ENCODE measurements at places on chromosomes 1 and 21.
A peak's percentile ranks its signal among the peaks of the same experiment; 100 is the strongest.

GRCh38 chr1:32219022-32219421, 3.1 kb downstream of the TMEM234 start:
- no peak for DNase-seq

DNA sequence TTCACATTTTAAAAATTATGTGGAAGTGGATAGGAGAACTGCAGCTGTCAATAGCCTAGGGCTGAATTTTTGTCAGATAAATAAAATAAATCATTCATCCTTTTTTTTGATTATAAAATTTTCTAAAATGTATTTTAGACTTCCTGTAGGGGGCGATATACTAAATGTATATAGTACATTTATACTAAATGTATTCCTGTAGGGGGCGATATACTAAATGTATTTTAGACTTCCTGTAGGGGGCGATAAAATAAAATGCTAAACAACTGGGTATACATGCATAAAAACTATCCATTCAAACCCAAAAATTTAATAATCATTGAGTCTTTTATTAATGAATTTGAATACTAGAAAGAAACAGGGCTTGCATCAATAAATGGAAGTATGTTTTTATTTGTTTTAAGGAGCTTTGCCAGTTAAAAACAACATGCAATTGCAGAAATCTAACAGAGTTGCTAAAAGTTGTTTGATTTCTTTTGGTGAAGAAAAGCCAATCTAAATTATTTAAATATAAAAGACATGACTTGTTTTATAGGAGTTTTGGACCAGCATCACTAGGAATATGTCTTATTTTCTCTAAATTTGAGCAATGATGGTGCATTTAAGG, 31.4 kb downstream of the CLCA1 start:
- DNase-seq: no peak

- DNase-seq: no peak
Observed at GRCh38 chr1:221069986-221070385, 190.7 kb downstream of the HLX start.

- DNase-seq: no peak
Observed at GRCh38 chr1:182244451-182244850, 147.1 kb downstream of the GLUL start.

GRCh38 chr1:18644973-18645746, 14.5 kb downstream of the PAX7 start:
- no peak for DNase-seq

DNA sequence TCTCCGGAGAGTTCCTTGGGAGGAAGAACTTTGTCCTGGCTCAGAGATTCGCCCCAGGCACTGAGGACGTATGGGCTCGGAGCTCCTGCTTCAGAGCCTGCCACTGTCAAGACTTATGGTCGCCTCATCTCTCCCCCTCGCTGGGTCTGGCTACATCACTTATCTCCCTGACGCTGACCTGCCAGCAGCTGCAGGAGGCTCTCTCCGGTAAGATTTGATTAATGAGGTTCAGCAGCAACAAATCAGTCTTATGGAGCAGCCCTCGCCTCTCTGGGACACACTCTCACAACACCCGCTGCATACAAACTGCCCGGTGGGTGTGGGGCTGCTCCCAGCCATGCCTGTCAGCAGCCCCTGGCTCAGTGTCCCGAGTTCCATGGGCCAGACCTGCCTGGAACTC, 297.8 kb downstream of the RRAGC start:
- no peak for DNase-seq

- DNase-seq: no peak
Observed at GRCh38 chr1:46452931-46453325, 36.7 kb upstream of the DMBX1 start.

GRCh38 chr1:223102797-223103533, 40.1 kb downstream of the TLR5 start:
- DNase-seq: no peak

DNA sequence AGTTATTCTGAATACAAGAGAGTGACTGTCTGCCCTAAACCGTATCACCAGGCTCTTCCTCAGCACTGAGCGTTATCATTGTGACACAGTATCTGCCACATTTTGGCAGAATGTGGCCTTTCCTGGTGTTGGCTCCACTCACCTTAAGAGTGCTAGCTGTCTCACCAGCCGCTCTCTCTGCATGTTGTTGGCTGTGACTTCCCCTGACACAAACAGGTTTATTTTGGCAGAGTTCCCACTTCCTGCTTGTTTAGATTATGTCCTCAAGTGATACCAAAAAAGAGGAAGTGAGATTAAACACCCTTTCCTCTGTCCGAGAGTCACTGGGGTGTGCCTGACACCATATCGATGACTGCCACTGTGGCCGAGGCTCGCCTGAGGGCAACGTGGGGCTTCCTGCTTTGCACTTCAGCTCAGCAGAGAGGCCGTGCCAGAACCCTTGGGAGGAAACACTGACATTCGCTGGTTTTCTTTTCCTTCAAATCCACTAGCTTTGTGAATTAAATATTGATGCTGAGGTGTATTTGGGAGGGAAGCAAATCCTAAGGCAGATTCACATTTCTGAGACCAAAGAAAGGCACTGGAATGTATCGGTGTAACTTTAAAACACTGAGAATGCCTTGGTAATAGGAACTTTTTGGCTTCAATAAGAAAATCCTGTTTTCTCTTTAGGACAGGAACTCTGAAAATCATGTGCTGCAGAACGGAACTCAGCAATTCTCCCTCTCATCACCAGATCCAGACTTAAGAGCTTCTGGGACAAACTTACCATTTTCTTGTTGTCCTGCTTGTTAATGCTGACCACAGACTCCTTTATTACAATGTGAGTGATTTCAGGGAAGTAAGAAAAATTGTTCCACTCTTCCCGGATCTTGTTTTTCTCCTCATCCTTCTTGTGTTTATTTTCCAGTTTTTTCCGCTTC, 102.1 kb downstream of the JAK1 start:
- no peak for DNase-seq

- no peak for DNase-seq
Observed at GRCh38 chr1:201655243-201655642, 116.3 kb downstream of the NAV1 start.

DNA sequence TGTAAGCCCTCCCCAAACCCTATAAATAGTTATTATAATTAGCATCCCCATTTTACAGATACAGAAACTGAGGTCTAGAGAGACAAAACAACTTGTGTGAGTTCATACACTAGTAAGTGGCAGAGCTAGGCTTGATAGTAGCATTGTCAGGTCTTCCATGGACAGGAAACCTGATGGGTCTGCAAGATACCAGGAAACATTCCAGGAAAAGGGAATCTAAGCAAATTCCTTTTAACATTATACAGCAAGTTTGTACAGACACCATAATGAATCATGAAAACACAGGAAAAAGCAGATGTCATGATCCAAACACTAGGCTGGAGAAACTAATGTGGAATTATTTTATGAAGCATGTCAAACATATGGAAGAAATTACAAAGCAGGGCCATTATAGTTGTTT, 89.1 kb upstream of the KCNK2 start:
- DNase-seq: no peak

GRCh38 chr1:3928586-3928985, 28.5 kb upstream of the C1orf174 start:
- no peak for DNase-seq

DNA sequence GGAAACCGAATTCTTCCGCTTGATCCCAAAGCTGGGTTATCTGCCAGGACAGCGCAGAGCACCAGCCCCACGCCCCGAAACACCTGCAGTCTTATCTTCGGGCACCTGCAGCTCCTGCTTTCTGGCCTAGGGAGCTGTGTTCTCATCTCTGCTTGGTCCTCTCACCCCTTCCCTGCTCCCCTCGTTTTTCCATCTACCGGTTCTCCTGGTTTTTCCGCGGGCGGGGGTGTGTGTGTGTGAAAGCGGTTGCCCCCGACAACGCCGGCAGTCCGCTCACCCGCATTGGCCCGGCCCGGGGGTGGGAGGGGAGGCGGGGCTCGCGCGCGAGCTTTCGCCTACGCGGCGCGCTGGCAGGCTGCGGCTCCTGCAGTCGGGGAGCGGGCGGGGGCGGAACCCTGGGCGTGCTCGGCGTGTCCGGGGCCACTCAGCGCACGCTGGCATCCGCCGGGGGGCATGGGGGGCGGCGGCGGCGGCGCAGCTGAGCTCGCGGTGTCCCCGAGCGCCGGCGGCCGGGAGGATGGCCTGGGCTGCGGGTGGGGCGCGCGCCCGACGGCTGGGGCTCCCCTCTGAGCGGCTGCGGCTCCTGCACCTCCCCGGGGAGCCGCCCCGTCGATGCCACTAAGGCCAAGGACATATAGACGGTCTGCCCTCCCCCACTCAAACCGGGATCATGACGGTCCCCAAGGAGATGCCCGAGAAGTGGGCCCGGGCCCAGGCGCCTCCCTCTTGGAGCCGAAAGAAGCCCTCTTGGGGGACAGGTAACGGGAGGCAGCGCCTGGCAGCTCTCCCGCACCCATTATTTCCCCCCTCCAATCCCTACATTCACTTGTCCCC, 3.2 kb downstream of the ATP8B2 start:
- DNase-seq: peak; percentile 75

DNA sequence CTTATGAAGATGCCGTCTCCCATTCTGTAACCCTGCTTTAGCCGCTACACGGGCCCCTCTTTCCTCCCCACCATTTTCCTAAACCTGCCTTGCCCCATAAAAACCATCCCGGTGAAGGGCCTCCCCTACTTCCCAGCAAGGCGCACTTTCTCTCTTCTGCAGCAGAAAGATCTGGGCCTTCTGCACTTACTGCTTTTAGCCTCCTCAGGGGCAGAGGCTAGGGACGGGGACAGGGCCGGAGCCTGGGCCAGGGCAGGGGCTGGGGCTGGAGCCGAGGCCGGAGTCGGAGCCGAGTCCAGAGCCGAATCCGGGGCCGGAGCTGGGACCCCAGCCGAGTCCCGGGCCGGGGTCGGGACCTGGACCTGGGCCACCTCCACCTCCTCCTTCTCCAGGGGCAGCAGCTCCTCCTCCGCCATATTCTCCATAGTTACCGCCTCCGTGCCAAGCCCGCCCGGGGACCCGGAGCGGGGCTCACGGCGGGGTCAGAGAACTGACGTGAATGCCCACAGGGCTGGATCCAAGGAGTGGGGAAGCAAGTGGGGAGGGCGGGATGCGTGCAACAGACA, 382 bp downstream of the TRMT1L start:
- DNase-seq: no peak

DNA sequence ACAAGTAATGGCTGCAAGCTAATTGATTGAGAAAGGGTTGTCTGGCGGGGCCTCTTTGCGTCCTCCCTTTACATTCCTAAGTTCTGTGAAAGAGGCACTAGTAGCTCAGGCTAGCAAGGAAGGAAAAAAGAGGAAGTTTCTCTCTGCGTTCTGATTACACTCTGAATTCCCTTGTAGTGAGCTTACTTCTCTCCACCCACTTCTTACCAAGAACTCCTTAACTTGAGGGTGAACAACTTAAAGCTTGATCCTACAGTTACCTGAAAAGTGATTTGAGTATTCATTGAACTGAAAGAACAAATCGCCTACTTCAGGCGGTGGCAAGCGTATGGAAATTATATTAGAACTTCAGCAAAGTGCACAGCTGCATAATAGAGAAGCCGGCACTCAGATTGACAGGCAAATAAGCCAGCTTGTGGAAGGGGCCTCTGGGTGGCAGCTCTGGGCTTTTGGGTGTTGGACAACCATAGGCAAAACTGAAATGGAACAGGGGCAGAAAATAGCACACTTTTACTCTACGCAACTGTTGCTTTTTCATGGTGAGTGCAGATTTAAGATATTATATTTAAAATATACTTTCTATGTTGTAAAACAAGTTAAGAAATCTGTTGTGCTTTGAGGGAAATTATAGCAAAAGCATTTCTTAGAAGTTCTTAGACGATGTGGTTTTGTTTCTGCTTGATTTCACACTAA, 464.5 kb downstream of the USP25 start:
- DNase-seq: peak; percentile 56

GRCh38 chr1:198667186-198667585, 28.3 kb downstream of the PTPRC start:
- DNase-seq: no peak

DNA sequence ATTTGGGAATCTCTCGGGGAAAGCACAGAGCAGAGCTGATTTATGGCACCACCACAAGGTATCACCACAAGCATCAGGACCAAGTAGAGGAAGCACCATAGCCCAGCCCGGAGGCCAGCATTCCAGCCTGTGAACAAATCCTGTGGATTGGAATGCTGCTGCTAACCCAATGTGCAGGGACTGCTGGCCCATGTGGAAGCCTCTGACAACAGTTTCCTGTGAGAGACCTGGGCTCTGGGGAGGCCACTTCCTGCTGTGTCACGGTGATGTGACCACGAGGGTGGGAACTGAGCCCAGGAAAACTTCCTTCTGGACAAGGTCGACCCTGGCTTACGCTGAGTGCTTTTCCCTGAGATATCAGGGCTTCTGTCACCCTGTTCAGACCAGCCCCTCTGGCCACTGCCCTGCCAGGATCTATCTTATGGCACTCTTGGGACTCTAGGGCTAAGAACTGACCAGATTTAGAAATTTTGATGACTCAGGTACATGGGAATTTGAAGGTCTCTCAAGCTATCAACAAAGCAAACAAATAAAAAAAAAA, 88.3 kb upstream of the NGF start:
- DNase-seq: no peak

DNA sequence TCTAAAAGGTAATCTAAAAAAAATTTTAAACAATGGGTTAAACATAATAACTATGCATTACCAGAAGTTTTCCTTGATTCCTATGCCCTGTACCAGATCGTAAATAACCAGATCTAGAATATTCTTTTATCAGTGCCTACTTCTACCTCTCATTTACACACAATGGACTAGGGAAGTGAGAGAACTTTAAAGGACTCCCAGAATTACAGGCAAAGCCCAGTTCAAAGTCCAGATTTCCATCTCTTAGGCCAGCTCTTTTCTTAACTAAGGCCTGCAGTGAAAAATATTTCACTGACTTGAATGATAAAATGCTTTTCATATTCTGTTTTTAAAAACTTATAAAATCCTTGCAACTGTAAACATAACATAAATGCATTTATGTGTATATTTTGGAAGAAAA, 32.6 kb downstream of the ESRRG start:
- no peak for DNase-seq

DNA sequence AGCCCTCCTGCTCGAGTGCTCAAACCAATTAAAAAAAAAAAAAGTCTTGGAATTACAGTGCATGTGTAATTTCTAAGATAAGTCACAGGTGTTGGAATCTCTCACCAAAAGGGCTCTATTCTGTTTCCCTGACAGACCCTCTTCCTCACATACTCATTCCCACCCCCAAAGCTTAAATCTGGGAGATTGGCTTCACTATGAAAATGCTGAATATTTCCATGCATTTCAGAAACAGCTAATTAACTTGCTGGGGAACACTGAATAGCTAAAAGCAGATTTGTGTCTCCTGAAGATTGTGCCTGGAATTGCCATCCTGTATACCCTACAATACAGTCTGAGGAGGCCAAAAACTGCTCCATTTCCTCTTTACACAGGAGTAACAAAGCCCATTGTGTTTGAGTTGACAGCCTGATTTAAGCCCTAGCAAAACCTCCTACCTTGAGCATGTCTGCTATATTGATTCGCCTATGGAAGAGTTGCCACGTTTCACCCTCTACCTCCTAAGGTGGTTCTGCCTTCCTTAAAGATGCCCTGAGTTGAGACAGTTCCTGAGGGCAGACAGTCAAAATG, 1.4 kb upstream of the PIK3R3 start:
- DNase-seq: no peak

- no peak for DNase-seq
Observed at GRCh38 chr21:42665026-42665425, 11.6 kb downstream of the PDE9A start.

GRCh38 chr1:47611992-47612391, 174.1 kb downstream of the FOXD2 start:
- no peak for DNase-seq
